Fibroblast of upper back skin (primary cell): ENCODE measurements at places on chromosomes 3 and 15.

- no peak for DNase-seq
Observed at GRCh38 chr3:100197876-100198275, 62.9 kb upstream of the TBC1D23 start.

- DNase-seq, result peak; percentile 19
Observed at GRCh38 chr15:83837945-83838571, 184.1 kb downstream of the ADAMTSL3 start.

DNA sequence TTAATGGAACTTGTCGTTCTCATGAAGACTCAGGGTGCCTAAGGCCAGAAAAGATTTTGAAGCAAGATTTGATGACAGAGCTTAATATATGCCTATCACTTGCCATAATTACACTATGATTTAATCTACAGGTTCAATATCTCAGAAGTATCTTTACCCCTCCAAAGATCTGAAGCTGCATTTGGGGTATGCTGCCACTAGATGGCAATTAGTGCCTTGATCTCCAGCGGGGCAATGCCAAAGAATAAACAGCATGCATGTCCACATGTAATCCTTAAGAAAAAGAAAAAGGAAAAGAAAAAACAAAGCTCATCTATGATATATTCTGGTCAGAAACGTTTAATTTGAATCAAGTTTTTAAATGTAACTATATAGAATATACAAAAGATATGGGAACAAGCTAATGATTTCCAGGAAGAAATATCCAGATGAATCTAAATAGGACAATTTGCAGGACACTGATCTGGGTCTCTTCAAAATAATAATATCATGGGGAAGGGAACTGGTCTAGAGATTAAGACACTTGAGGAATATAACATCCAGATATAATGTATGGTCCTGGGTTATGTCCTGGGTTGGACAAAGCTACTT is 55.0 kb upstream of the SOX14 start:
- no peak for DNase-seq

DNA sequence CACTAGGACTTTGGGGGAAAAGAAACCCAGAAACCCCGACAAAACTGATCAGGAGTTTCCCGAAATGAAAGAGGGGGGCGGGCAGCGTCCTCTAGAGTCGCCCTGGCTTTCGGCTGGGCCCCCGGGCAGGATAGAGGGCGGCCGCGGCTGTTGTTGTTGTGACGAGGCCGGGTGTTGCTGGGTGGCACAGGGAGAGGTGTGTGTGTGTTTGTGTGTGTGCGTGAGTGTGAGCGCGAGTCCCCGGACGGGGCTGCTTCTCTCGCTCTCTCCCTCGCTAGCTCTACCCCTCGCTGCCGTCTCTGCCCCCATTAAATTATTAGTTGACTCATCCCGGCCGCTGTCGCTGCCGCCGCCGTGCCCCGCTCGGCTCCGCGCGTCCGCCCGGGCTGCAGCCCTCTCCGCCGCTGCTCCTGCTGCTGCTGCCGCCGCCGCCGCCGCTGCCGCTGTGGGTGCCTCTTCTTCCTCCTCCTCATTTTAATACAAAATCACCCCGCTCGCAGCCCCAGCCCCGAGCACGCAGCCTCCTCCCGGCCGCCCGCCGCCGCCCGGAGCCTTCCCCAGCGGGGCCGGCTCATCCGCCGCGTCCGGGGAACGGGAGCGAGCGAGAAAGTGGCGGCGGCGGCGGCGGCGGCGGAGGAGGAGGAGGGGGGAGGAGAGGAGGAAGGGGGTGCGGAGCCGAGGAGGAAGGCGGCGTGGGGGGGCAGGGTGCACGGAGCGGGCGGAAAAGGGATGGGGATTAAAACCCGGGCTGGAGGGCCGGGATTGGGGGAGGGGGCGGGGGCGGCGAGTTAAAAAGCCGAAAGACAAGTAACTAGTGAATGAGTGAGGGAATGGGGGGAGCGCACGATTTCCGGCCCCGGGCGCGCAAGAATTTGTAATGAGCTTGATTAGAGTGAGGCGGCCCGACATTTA is at the start of gene SATB1:
Gene SATB1, minus strand, starts transcription at position 611 of the 912 bp plus-strand sequence. CDS start 4,372 bp downstream, outside the sequence.
- peak; percentile 65 for DNase-seq

GRCh38 chr3:143118630-143119008 is 952 bp upstream of the CHST2 start:
- no peak for DNase-seq

- no peak for DNase-seq
Observed at GRCh38 chr3:123312331-123313265, 110.9 kb downstream of the SEC22A start.

DNA sequence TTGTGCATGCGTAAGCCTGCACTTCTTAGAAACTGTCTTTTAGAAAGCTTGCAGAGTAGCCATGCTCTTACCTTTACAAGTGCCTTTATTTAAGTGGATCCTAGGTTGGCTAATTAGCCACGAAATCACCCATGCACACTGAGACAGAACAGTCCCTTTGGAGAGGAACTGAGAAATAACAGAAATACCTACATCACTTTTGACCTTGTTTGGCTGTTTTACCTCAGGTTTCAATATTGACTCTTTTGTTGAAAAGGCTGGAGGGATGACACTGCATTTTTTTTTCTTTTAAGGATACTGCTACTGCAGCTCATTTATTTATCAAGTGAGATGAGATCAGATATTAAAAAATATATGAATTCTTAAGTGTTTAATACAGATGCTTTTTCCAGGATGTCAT is 155.6 kb upstream of the GOLIM4 start:
- no peak for DNase-seq

DNA sequence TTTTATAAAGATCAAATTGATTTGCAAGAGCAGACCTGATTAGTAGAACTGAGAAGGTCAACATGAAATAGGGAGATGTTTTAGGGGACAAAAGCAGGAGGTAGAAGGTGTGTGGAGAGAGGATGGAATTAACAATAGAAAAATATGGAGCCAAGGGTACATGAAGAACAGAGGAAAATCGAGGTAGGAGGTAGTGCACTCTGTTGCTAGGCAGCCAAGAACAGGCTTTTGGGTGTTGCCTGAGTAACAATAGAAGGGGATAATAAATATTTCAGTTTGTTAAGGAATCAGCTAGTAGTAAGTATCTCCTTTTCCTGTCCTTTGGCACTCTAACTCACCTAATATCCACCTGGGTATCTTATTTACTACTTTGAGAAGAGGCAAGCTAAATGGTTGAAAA is 9.2 kb downstream of the SPESP1 start:
- no peak for DNase-seq

GRCh38 chr3:171377859-171378258 is 82.3 kb downstream of the TNIK start:
- DNase-seq, result no peak

DNA sequence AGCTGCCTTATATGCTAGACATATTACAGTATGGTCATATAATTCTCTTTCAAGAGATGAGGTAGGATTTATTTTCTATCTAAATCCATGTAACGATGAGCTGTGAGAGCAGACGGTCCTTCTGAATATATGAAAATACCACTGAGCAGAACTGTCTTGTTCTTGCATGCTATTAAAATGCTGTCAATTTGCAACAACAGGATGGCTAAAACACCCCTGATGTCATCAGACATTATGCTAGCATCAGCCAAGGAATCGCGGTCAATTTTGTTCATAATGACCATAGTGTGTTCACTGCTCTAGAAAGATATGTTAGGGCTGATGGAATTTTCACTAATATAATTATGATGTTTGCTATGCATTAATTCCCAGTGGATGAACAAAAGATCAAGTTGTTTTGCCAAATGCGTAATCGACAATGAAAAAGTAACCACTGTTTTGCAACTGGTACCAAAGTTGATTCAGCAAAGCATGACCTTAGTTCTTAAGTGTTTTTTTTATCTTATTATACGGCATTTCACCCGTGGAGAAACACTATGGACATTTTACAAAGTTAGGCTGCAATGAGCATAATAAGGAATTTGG is 765.4 kb upstream of the NR2F2 start:
- no peak for DNase-seq

GRCh38 chr15:87639305-87640011 is 617.1 kb downstream of the NTRK3 start:
- peak; percentile 25 for DNase-seq

GRCh38 chr15:57284535-57284934 is 91.8 kb upstream of the CGNL1 start:
- no peak for DNase-seq

- DNase-seq, result no peak
Observed at GRCh38 chr3:128488636-128488990, 4.4 kb downstream of the GATA2 start.

GRCh38 chr15:33125894-33126537 is 68.5 kb downstream of the FMN1 start:
- DNase-seq, result no peak

GRCh38 chr15:39649757-39650156 is 68.9 kb downstream of the THBS1 start:
- DNase-seq, result no peak

- no peak for DNase-seq
Observed at GRCh38 chr15:54083501-54083900, 105.3 kb downstream of the UNC13C start.

DNA sequence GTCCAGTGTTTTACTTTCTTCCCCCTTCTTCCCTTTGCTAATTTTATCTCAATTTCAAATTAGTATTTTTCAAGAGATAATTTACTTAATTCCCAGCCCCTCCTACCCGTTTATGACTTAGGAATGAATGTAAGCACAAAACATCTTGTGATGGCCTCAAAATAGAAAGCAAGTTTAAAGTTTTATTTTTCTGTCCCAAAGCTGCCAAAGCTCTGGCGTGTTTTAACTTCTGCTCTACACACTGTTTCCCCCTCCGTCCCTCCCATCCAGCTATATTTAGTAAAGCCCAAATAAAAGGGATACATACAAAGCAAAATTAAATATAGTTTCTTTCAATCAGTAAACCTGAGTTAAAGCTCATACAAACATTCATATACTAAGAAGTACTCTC is 59.9 kb downstream of the IGF2BP2 start:
- DNase-seq, result no peak

DNA sequence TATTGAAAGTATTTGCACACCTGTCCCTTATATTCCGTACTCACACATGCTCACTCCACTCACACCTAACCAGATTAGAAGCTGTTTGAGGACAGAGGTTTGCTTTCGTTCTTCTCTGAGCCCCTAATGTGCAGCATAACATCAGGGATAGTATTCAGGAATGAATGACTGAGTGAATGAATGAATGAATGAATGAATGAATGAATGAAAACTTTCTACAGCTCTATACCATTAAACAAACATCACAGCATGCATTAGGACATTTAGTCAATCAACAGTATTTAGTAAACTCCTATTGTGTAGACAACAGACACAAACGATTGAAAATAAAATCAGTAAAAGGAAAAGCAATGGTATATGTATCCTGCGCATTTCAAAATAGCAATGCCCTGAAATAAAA is 212.7 kb downstream of the SHQ1 start:
- DNase-seq, result no peak

DNA sequence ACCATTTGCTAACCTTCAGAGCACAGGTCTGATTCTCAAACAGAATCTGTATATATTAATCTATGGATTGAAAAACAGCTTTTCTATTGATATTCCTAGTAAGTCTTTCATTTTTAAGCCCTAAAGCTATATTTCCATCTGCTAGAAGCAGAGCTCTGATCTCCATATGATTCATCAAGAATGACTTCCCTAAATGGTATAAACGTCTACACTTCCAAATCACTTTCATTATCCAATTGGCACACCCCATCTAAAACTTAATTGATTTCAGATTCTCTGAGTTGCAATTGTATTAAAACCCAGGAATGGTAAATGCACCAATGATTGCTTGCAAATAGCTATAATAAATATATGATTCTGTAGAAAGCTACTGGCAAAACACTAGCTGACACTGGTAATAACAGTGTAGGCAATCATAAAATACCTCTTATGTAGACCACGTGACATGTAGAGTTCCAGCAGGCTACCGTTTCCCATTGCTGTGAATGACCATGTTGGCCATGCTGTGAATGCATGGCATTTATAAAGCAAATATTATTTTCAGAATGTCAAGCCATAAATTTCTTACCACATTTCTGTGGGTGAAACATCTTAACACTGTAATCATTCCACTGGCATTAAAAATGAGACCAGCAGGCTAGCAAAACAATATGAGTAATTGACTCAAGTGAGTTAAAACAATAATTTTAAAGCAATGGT is 226.0 kb downstream of the ZMAT3 start:
- DNase-seq, result peak; percentile 48

GRCh38 chr3:49867871-49868321 is 1.8 kb downstream of the CAMKV start:
- peak; percentile 32 for DNase-seq

DNA sequence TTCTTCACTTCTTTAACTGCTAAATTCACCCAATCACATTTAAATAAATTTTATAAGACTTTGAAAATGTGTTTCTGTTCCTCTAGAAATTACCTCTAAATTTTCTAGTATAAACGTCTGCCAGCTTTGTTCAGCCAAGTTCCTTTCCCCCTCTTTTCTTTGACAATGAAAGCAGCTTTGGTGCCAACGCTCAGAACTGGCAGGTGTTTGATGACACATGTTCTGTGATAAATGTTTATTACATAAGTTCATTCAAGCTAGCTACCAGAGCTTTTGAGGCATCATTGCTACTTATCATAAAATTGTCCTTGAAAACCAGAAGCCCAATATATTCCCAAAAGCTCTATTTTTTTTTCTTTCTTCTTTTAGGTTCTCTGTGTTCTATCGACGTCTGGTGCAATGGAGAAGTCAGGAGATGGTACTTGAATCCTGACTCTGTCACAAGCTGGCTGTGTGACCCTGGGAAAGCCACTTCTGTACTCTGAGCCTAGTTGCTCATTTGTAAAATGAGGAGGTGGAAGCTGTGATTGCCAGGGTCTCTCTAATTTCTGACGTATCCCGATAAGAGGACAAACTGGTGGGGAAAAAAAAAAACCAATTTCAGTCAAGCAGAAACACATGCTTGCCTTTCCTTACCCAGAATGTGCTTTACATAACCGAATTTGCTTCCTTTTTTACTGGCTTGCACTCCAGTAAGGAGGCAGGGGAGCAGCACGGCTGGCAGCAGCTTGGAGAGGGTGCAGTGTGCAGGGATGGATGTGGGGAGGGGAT is 187.1 kb upstream of the LPP start:
- DNase-seq, result no peak

GRCh38 chr3:189631409-189631808 is 220 bp downstream of the TP63 start:
- DNase-seq, result no peak
